Activated CD4-positive, alpha-beta memory T cell treated with anti-CD3 and anti-CD28 coated beads, Interleukin-2, amount 10 ng/mL, durations not matched to agents 7 days and 5 days (primary cell): ENCODE measurements at places on chromosomes 13 and 19. TPM values are rescaled to one million over a fixed set of nuclear protein-coding genes. Genes with fewer than 3 reads are reported as not detected.

Gene CCNA1
- total RNA-seq, result 3.5 TPM

Gene OR7A5
- total RNA-seq, result not detected

Gene THAP8
- 5.7 TPM for total RNA-seq

Gene KLK7
- not detected for total RNA-seq

Gene ZNF557
- 13.4 TPM for total RNA-seq

Gene KIRREL2
- total RNA-seq, result 0.58 TPM

- no peak for DNase-seq
These were observed 195.3 kb downstream of the LMO7 start for GRCh38 chr13:75831389-75831788.

DNA sequence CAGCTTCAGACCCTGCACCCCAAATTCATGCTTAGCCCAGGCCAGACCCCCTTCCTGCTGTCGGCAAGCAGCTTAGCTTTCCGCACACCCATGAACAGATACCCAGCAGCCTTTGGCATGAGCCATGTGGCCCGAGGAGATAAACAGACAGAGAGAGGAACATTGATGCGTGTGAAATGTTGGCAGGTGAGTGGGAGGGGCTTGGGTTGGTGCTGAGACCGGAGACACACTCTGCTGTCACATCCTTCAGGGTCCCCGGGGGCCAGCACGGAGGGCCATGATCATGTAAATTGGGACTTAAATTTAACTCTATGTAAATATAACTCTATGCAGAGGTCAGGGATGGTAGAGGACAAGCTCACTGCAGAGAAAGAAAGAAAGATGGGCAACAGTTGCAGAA is 1.5 kb downstream of the CD22 start:
- DNase-seq, result no peak

GRCh38 chr19:6811378-6811777 is 38.9 kb downstream of the VAV1 start:
- no peak for DNase-seq

- no peak for DNase-seq
These were observed 14.9 kb upstream of the GPR18 start for GRCh38 chr13:99273128-99273527.

- DNase-seq, result peak; percentile 42
These were observed 19.8 kb upstream of the CEACAM4 start for GRCh38 chr19:41646589-41647204.

GRCh38 chr19:51372649-51373504 is at the start of gene NKG7:
NKG7 (minus strand) TSS chr19:51372654; CDS start chr19:51372535, 119 bp downstream.
- peak; percentile 87 for DNase-seq

DNA sequence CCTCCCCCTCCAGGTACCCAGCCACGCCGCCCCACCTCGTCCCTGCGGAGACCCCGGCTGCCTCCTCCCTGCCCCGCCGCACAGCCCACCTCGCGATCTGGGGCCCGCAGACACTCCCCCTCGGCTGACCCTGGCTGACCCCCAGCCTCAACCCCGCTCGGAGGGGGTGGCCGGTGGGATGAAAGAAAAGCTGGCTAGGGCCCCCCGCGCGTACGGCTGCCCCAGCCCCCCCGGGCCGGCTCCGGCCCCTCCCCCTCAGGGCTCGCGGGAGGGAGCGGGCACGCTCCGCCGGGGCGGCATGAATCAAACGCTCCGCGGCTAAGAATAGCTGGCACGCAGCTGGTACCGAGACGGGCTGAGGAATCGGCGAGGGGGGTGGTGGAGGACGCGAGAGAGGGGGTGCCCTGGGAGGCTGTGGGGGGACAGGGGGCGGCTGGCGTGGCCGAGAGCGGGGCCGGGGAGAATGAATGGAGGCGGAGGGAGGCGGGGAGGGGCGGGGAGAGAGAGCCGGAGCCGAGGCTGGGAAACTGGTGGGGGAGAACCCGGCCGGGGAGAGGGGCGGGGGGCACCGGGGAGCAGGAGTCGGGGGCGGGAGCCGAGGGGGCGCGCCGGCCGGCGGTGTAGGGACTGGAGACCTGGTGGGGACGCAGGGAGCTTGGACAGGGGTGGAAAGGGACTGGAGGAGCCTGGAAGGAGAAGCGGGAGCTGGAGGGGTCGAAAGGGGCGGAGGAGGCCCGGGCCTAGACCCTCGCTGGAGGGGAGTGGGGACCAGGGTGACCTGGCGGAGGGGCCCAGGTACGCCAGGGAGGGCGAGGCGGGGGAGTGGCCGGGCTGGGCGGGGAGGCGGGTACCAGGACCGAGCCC is 1.1 kb downstream of the SHANK1 start:
- DNase-seq, result no peak

GRCh38 chr19:44112802-44113137 is 429 bp upstream of the ZNF225 start:
- no peak for DNase-seq

DNA sequence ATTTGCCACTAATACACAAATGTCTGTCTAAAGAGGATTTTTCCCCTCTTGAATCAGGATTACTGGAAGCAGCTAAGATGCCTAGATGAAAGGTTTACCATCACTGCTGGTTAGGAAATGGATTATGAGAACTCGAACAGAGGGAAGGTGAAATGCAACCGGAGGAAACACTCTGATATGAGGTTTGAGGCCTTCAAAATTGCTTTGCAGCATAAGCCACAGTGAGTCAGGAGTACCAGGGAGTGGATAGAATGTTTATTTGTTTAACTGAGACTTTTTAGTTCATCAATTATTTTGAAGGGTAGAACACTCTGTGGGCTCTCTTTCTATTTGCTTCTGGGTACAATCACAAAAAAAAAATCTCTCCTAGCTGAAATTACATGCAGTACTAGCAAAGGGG is 18.1 kb downstream of the CDADC1 start:
- DNase-seq, result no peak

GRCh38 chr19:48656840-48657474 is 11.0 kb upstream of the CA11 start:
- DNase-seq, result no peak

DNA sequence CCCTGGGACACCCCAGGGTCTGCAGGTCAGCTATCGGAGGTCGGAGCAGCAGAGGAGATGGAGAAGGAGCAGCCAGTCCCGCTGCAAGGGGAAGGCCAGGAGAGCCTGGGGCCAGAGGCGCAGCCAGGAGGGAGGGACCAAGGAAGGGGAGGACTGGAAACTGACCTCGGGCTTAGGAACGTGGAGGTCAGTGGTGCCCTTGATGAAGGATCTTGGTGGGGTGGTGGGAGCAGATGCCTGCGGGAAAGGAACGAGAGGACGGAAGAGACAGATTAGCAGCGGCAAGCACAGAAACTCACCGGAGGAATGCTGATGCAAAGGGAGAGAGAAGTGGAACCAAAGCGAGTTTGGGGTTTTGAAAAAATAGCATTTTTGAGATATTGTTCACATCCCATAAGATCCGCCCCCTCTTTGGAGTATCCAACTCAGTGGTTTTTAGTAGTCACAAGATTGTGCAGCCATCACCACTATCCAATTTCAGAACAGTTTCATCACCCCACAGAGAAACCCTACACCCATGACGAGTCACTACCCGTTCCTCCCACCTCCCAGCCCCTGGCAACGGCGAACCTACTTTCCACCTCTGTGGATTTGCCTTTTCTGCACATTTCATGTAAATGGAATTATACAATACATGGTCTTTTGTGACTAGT is 22.1 kb downstream of the PLEKHF1 start:
- DNase-seq, result peak; percentile 30

- no peak for DNase-seq
These were observed 26.3 kb downstream of the TMEM255B start for GRCh38 chr13:113785051-113786010.

GRCh38 chr19:40147693-40148347 is 43.4 kb upstream of the MAP3K10 start:
- DNase-seq, result no peak
